ENCODE measurements at places on chromosomes 12 and 14.

DNA sequence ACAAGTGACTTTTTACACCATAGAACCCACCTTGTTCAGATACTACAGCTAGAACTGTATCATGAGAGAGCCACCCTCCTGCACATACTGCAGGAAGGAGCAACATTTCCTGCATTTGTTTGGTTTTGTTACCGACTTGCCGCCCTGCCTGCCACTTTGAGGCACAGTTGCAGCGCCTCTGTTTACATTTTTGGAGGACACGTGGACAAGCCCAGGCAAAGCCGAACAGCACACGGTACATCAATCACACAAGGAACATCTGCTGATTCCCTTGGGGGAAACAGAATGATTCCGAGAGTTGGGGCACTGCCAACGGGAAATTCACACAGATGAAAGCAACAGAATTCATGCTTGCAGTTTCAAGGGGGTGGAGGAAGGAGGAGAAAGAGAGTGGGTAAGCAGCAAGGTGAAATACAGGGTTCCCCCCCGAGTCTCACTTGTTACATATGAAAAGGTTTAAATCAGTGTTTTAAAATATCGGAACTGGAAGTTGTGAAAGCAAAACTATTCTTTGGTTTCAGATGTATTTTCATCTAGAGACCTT, 110.7 kb downstream of the BTG1 start:
- DNase-seq = peak; percentile 62

DNA sequence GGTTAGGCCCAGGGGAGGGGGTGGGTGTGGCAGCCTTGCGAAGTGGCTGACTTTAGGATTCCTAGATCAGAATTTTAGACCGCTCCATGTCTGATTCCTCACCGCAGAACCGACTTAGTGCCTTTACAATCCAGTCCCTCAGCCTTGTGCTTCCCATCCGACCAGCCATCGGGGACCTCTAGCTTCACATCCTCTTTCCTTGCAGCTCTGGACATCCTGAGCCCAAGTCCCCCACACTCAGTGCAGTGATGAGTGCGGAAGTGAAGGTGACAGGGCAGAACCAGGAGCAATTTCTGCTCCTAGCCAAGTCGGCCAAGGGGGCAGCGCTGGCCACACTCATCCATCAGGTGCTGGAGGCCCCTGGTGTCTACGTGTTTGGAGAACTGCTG, 557 bp downstream of the COPS7A start:
- DNase-seq = no peak

DNA sequence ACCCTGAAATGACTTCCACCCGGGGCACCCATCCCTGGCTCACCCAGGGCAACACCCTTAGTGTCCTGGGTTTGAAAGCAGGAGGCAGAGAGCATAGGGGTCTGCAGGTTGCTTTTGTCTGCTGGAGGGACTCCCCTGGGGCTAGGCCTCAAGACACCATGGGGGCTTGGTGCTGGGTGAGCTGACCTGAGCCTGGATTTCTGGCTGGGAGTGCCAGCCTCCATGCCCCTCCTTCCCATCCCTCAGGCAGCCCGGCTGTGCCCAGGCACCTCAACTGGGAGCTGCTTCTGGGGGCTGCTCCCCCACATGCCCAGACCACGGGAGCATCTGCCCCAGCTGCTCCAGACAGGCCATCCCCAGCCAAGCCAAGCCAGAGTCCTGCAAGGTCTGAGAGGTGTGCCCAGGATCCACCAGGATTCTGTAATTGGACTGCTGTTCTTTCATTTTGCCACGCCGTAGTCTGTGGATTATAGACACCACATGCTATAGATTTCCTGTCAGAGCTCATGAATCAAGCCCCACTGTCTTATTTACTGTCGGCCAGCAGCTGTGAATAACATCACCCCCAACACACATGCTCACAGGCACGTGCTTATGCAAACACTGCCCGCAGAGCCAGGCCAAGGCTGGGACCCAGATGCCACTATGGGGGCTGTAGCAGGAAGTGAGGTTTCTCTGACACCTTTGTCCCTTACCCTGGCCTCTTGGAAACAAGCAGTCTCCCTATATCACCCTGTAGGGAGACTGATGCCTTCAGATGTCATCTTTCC, 29.4 kb upstream of the ESRRB start:
- DNase-seq = no peak

- DNase-seq = no peak
Measured at GRCh38 chr14:48792376-48793024, 793.7 kb downstream of the RPS29 start.

DNA sequence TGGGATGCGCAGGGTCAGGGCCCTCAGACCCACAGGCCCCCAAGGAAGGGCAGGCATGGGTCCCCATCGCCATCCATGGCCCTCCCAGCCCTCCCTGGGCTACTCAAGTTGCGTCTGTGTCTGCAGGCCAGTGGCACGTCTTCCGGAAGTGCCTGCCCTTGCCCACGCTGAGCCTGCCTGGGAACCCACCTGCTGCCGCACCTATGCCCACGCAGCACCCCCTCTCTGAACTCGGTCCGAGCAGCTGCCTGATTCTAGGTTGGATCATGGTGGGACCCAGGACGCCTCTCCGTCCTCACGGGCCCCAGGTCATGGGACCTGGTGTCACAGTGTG, 182.8 kb downstream of the ADGRD1 start:
- no peak for DNase-seq

GRCh38 chr12:2439332-2440100, 355.3 kb upstream of the FKBP4 start:
- DNase-seq = no peak

DNA sequence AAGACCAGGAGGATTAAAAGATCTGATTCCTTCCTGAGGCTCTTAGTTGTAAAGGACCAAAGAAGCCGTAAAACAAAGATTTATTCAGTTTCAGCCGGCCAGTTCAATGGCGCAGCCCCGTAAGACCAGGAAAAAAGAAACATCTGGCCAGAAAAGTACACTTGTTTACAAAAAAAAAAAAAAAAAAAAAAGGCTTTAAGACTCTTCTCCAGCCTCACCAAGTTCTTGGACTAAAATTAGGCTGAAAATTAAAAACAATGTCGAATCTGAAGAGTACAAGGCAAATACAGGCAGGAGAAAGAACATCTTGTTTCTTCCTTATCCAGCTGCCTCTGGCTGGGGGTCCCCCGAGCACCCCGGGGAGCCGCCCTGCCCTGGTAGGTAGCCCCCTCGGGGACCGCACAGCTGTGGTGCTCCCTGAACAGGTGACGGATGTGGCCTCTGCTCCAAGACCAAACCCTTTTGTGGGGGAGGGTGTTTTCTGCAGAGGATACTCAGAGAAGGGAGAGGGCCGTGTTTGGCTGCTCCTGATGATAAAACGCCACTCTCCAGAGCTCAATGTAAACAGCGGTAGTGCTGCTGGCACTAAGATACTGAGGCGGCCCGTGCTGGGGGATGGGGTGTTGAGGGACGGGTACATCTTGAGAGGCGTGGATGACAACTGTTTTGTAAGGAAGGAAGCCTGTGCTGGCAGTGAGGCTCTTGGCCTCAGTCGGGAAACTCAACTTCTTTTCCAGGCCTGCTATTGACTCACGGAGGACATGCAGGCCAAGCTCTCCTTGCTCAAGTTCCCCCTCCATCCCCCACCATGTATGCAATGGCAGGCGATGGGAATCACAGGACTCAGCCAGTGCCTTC, 201.0 kb upstream of the DIO3 start:
- no peak for DNase-seq

GRCh38 chr12:5318874-5319273, 113.0 kb upstream of the NTF3 start:
- DNase-seq = peak; percentile 38

GRCh38 chr12:101875162-101875561, 2.2 kb upstream of the DRAM1 start:
- no peak for DNase-seq

GRCh38 chr14:22533057-22533704, 55.8 kb downstream of the DAD1 start:
- no peak for DNase-seq

DNA sequence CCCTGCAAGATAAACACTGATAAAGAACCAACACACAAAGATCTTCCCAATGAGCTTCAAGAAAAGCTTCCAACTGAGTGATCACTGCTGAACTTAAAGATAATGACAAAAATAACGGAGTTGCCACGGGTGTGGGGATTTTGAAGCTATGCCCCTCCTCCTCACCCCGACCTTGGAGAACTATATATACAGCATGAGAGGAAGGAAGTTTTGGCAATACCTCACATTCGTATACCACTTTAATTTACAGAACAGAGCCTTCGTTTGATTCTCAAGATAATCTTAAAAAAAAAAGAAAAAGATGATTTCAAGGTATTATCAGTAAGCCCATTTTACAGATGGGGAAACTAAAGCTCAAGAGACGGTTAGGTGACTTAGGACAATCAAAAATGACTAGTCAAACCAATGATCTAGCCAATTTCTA, 715 bp downstream of the NEK9 start:
- no peak for DNase-seq

DNA sequence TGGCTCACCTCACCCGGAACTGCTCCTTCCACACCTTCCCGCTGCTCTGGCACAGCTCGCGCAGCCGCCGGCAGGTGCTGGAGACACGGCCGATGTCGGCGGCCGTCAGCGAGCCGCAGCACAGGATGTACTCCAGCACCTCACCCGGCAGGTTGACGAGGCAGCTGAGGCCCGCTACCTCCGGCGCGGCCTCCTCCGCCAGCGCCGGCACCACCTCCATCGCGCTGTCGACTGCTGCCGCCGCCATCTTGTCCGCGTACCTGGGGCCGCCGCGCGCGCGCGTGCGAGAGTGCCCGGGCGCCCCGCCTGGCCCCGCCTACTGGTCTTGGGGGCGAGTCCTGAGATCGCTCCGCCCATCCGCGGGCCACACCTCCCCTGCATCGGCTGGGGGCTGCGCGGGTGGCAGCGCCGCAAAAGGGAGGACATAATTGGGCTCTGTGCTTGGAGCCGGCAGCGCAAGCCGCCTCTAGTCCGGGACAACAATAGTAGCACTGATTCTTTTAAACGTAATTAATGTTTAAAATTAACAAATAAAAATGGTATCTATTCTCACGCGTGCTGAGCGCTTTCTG, at the start of gene FBXO21:
TSS of gene FBXO21 (minus strand) at position 261 of the 572 bp plus-strand sequence. CDS start at position 247, 14 bp downstream.
- peak; percentile 52 for DNase-seq

- DNase-seq = no peak
Measured at GRCh38 chr12:101115326-101115725, 94.7 kb downstream of the SLC5A8 start.

DNA sequence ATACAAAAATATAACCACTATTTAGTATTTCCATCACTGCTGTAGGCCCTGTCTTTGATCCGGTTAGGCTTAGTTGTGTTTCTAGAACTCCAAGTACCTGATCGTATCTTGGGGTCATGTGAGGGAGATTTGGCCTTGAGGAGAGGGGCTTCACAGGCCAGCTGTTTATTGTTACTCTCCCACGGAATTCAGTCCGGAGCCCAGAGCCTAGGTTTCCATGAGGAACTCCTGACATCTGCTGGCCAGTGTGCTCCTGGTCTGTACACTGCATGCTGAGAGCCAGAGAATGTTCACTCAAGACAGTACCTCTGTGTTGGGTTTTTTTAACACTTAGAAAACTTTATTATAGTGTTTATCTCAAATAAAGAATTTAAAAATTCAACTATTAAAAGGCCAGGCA, 341.0 kb upstream of the TMEM132C start:
- DNase-seq = peak; percentile 3

- no peak for DNase-seq
Measured at GRCh38 chr12:116996621-116997020, 85.9 kb downstream of the FBXW8 start.

DNA sequence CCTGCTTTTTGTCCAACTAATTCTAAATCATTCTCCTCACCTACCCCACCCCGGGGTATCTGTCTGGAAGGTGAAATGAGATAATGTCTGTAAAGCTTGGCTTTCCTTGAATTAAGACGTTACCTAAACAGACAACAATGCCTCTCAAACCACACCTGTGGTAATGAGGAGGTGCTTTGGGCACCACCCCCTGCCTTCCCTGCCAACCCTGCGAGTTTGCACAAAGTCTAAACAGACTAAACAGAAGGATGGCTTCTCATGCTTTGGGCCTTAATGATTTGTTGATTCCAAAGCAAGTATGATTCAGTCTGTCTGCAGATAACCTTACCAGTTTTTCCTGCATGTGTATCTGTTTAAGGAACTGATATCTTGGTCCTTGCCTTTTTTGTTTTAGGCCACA, 82.4 kb downstream of the ZFC3H1 start:
- no peak for DNase-seq

GRCh38 chr14:53532853-53533252, 379.7 kb upstream of the DDHD1 start:
- no peak for DNase-seq

- DNase-seq = no peak
Measured at GRCh38 chr12:105949391-105949790, 189.4 kb downstream of the NUAK1 start.

DNA sequence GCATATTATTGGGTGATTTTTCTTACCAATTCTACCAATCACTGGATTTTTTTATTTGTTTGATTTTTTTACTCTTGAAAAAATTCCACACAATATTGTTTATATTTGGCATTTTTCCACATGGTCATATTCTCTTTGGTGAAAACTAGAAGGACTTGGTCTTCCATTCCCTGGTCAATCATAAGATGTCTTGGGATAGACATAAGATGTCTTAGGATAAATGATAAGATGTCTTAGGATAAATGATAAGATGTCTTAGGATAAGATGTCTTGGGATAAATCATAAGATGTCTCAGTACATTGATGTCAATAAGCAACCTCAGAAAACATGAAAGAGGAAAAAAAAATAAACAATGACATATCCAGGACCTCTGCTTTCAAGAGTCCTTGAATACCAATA, 309.1 kb downstream of the LRFN5 start:
- DNase-seq = no peak

GRCh38 chr12:82182601-82183190, 175.5 kb downstream of the CCDC59 start:
- no peak for DNase-seq

DNA sequence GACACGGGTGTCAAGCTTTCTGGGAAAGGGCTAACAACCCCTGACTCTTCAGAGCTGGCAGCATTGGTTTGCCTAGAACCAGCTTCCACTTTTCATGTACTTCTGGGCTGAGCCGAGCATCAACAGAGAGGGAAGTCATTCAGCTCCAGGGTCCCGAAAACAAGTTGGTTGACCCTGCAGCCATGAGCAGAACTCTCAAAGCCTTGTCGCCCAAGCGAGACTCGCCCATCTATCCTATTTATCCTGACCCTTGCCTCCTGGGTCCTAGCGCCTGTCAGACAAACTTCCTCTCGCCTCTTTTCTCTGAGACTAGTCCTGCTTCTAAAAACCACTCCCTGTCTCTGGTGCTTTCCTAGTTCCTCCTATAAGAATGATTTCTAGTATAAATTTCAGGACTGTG, 47.9 kb downstream of the ASCL4 start:
- no peak for DNase-seq

GRCh38 chr12:2681450-2682205, 113.1 kb upstream of the FKBP4 start:
- no peak for DNase-seq

DNA sequence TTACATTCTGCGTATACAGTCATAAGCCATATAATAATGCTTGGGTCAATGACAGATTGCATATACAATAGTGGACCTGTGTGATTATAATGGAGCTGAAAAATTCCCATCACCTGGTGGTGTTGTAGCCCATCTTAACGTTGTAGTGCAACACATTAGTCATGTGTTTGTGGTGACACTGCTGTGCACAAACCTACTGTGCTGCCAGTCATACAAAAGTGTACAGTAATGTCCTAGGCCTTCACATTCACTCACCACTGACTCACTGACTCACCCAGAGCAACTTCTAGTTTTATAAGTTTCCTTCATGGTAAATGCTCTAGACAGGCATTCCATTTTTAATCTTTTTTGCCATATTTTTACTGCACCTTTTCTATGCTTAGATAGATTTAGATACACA, 194.8 kb upstream of the SEL1L start:
- no peak for DNase-seq
